Muscle of back (tissue), 13 donors: ENCODE measurements at places on chromosomes 12 and 14.

DNA sequence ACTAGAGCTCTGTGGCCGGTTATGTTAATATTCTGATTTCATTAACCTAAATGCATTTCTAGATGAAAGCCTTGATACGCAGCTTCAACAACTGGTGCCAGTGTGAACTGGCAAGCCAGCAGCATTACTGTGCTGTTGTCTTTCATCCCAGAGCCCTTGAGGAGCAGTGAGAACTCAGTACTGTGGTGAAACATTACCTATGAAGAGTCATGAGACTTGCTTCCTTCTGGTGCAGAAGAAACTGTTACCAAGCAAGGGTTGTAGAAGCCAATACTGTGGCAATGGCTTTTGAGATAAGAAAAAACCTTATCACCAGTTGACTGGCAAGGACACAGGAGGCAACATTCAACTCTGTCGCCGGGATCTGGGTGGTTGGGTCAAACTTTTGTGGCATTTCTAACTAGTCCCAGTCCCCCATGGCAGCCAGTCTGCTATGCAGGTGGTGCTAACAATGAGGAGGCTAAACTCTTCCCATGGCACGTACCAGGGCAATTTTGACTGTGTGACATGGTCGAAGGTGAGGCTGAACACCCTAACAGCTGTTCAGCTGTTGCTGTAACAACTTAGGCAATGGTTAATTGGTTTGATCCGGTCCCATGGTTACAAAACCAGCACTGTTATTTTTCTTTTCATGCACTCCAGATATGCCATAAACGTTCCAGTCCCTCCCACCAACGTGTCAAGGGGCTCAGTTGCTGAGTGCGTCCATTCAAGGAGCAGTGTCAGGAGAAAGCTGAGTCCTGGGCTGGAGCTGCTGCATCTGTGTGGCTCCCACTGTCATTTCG is 12.6 kb upstream of the LGALS3 start:
- no peak for DNase-seq

DNA sequence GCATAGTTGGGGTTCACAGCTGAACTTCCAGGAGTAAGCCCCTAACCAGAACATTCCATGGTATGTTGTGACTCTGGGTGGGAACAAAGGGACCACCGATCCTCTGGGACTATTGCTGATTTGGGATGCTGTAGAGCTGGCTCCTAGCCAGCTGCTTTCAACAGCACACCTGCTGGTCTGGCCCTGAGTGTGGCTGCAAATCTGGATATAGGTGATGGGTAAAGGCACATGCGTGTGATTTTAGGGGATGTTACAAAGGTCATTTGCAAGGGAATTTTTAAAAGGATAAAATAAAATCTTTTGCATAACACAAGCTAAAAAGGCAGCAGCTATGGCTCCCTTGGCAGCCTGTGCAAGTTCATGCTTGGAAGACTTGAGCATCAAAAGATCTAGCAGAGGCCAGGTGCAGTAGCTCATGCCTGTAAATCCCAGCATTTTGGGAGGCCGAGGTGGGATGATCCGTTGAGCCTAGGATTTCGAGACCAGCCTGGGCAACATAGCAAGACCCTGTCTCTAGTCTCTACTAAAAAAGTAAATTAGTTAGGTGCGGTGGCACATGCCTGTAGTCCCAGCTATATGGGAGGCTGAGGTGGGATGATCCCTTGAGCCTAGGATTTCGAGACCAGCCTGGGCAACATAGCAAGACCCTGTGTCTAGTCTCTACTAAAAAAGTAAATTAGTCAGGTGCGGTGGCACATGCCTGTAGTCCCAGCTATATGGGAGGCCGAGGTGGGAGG is 1.6 kb downstream of the ALDH2 start:
- no peak for DNase-seq

GRCh38 chr14:74843653-74844052 is 32.3 kb downstream of the PROX2 start:
- DNase-seq, result peak; percentile 67

GRCh38 chr12:128444598-128444997 is 177.6 kb downstream of the TMEM132C start:
- peak; percentile 35 for DNase-seq

DNA sequence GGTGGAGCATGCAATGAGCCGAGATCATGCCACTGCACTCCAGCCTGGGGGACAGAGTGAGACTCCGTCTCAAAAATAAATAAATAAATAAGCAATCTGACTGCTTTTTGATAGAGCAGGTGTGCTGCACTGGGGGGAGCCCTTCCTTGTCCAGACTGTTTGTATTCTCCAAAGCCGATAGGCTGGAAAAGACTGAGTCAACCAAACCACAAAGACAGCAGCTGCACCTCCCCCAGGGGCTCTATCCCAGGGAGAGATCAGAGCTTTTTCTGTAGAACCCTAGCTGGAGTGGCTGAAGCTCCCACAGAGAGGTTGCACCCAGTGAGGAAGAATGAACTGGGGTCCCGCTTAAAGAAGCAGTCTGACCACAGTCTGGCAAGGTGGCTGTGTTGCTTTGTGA is 45.8 kb upstream of the LALBA start:
- no peak for DNase-seq

GRCh38 chr12:116982791-116983411 is 72.2 kb downstream of the FBXW8 start:
- DNase-seq, result no peak

- no peak for DNase-seq
These were observed 19.4 kb downstream of the TCTN2 start for GRCh38 chr12:123690191-123690840.

DNA sequence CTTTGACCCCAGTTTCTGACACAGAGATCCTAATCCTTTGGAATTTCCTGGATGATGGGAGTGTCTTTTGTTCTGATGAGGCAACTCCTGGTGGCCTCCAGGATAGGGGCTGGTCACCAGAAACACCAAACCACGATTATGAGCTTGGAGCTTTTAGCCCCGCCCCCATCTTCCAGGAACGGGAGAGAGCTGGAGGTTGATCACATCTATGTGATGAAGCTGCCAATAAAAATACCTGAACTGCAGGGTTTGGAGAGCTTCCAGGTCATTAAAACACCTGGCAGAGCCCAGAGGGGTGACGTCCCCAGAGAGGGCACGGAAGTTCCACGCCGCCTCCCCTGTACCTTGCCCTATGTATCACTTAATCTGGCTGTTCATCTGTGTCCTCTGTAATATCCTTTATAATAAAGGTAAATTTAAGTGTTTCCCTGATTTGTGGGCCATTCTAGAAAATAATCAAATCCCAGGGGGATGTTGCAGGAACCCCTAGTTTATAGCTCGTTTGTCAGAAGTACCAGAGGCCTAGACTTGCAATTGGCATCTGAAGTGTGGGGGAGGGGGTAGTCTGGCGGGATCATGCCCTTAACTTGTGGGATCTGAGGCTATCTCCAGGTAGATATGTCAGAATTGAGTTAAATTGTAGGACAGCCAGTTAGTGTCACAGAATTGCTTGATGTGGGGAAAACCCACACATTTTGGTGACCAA is 21.2 kb downstream of the APPL2 start:
- DNase-seq, result no peak

DNA sequence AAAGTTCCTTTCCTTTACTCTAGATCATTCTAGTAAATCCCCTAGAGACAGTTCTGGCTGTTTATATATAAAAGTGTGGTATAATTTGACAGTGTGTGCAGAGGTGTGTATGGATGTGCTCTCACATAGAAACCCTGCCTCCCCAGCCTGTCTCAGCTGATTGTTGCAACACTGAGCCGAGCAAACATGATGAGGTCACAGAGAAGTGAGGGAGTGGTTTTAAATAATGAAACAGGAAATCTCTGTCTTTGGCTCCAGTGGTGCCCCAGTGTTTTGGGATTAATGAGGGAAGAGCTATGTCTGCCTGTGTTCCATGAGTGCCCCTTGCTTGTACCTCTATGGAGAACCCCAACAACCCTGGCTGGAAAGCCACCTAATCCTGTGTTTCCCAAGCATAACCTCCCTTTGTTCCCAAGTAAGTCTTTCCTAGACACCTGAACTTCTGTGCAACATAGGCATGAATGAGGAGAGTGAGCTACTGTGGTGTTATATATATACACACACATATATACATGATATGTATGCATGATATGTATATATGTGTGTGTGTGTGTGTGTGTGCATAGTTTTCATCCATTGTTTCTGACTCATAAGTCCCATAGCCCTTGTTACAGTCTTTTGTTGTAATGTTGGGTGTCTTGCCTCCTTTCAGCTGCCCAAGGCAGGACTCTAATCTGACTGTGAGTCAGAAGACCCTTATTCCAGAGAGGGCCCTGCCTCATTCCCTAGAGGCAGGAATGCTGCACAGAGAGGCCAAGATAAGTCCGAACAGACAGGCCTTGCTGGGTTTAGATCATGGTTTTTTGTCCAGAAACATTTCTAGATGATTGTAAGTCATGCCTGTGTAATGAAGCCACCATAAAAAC is 18.0 kb downstream of the TRAF3 start:
- peak; percentile 63 for DNase-seq

DNA sequence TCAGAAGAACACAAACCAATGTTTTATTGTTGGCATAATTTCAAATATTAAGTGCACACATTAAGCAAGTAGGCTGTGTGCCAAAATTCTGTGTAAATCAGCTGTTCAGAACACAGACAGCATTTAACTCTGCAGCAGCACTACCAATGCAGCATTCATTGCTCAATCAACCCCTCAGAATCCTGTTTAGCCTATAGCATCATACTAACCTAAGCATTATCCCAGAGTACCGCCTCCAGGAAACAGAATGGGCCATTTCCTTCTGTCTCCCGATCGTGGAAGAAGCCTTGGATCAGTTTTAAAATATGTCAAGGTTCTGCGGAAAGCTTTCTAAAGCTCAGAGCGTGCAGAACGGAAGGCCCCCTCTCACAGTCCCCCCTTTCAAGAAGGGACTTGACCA is 3.3 kb downstream of the IL26 start:
- DNase-seq, result peak; percentile 30

DNA sequence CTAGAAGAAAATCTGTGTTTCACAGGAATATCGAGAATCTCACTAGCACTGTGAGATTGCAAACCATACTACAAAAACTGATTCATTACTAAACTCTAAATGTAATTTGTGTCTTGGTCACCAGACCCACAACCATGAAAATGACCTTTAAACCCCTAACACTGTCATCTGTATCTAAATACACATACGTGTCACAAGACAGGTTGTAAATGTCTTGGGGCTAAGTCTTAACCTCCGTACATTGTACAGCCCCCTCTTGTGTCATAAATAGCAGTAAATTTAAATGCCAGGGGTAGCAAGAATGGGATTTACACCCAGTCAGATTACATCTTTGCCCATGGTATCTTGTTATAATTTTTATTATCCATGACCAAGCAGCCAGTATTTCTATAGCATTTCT is 117.3 kb downstream of the GPR135 start:
- no peak for DNase-seq

GRCh38 chr14:95407354-95407753 is 87.6 kb upstream of the CLMN start:
- DNase-seq, result no peak

- no peak for DNase-seq
These were observed 95.4 kb upstream of the HIF1A start for GRCh38 chr14:61599942-61600341.

DNA sequence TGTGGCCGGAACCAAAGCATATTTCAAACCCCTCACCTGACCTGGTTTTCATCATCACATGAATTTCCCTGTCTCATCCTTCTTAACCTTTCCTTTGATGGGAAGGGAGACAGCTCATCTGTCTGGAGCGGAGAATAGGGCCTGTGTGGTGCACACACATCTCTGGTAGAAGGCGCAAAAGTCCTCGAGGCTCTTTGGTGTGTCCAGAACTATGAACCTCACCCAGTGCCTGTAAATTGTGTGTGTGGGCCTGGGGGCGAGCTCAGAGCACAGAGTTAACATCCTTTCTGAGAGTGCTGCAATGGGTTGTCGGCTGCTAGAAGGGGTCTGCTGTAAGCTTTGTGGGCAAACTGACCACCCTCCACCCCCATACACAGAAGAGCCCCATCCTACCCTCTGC is 749 bp downstream of the GALNT6 start:
- DNase-seq, result no peak

DNA sequence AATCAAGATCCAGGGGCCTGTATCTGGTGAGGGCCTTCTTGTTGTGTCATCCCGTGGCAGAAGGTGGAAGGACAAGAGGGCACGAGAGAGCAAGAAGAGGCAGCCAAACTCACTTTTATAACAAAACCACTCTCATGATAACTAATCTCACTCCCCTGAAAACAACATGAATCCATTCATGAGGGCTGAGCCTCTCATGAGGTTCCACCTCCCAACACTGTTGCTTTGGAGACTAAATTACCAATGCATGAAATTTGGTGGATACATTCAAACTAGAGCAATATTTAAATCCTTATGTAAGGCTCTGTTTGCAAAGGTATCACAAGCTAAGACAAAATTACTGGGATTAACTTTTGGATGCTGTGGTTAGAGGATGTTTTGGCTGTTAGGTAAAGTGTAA is 470.1 kb upstream of the NOVA1 start:
- DNase-seq, result no peak

DNA sequence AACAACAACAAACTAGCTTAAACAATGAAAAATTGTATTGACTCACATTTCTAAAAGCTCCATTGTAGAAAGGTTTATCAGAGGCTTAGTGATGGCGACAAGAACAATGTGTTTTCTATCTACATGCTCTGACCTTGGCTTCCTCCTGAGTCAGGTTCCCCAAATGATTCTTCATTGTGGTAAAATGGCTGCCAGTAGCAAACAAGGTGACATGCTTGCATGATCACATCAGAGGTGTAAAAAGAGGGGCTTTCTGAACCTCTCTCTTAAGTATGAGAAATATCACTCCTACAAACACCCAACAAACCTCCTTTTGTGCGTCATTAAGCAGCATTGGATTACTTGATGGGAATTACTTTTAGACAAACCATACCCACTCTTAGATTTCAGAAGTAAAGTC is 252.4 kb upstream of the SYT1 start:
- DNase-seq, result no peak

DNA sequence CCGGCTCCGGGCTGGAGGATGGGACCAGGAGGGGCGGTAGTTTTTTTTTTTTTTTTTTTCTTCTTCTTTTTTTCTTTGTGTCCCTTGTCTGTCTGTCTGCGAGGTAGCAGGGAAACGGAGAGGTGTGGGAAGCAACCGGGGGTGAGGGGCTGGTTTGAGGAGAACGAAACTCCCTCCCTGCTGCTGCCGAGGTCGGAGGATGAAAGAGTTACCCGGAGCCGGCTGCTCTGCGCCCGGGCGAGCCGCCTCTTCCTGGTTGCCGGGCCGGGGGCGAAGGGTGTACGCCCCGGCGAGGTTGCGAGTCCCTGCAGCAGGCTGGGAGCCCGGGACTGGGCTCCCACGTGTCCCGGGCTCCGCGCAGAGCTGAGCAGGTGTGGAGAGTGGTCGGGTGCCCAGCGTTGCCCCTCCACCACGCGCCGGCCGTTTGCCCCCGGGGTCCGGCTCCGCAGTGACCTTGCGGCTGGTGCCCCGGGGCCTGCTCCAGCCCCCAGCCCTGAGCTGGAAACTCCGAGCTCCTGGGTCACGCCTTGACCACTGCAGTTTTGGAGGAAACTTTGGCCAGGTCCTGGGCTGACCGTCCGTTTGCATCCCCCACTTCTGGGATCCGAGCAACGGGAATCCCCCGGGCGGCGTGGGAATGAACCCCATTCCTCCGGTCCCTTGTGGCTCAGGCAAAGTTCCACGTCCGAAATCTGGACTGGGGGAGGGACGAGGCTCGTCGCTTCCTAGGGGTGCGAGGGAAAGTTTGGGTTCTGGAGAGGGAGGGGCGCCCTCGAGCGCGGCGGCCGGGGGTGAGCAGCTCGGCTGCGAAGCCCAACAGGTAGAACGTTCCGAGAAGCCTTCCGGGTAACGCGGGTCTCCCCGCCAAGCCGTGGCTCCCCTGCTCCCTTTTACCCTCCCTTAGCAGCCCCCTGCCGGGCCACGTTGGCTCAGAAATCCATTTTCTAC is 1.3 kb downstream of the CHST11 start:
- DNase-seq, result no peak

GRCh38 chr12:1474574-1475153 is 119.7 kb downstream of the FBXL14 start:
- peak; percentile 71 for DNase-seq

- DNase-seq, result peak; percentile 41
These were observed 54.9 kb upstream of the SRSF5 start for GRCh38 chr14:69711881-69712560.
